A673 (cell line): ENCODE measurements at places on chromosomes 1 and 21. TPM values are rescaled to one million over a fixed set of nuclear protein-coding genes. Genes with fewer than 3 reads are reported as not detected.
A peak's percentile ranks its signal among the peaks of the same experiment; 100 is the strongest.

- H3K36me3 ChIP-seq: no peaks in the 10 kb centered on the region
- no peak for DNase-seq
- no peak overlapping the region for H3K4me3 ChIP-seq
- H3K27me3 ChIP-seq: peaks cover 36% of the 10 kb centered on the region
- H3K4me1 ChIP-seq: no peaks in the 10 kb centered on the region
Observed at GRCh38 chr1:17907999-17908398, 152.9 kb downstream of the ACTL8 start.

- H3K4me1 ChIP-seq: peaks cover 11% of the 10 kb centered on the region
- H3K36me3 ChIP-seq: no peaks in the 10 kb centered on the region
- no peak overlapping the region for H3K4me3 ChIP-seq
Observed at GRCh38 chr1:159898527-159898926, 1.4 kb downstream of the CFAP45 start.

- H3K27ac ChIP-seq: no peak overlapping the region
- no peaks in the 10 kb centered on the region for H3K4me1 ChIP-seq
- H3K36me3 ChIP-seq: no peaks in the 10 kb centered on the region
Observed at GRCh38 chr1:198986442-198986841, 347.6 kb downstream of the PTPRC start.

DNA sequence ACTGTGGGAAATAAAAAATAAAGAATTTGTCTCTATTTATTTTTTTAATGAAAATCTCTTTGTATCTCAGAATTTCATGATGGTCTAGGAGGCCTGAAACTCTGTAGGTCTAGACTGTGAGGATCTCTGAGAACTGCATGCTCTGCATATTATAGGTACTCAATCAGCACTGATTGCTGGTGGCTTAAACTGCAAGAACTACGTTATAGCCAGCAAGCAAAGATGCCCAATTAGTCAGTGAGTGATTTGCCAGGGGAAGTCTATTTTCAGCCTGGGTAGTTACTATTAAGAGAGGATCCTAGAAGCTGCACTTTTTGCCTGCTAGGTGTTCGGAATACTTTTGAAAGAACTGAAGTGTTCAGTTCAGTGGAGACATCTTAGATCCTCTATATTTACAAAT, 87.4 kb downstream of the GPR52 start:
- H3K36me3 ChIP-seq: no peaks in the 10 kb centered on the region
- H3K27me3 ChIP-seq: no peaks in the 10 kb centered on the region
- H3K27ac ChIP-seq: no peak overlapping the region
- no peak for DNase-seq
- H3K4me3 ChIP-seq: no peak overlapping the region

DNA sequence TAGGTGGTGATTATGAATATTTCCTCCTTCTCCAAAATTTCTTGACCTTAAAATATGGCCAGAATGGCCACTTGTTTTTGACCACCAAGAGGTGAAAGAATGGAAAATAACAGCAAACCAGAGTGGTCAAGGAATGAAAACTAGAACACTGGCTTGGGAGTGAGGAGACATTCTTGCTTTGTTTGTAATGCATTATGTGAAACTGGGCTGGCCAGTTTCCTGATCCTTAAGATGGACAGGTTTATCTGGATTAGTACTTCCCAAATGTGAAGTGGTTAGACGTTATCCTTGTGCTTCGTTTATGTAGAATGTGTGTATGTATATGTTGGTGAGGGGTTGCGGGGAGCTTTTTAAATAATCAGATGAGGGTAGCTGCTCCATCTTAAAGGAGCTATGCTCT, 12.8 kb downstream of the PLA2G4A start:
- H3K27me3 ChIP-seq: no peaks in the 10 kb centered on the region
- no peak overlapping the region for H3K4me3 ChIP-seq
- DNase-seq: no peak
- H3K4me1 ChIP-seq: peaks cover 88% of the 10 kb centered on the region
- H3K36me3 ChIP-seq: no peaks in the 10 kb centered on the region
- H3K27ac ChIP-seq: peak overlapping the region; percentile 91

GRCh38 chr1:196372896-196373536, 235.2 kb downstream of the KCNT2 start:
- H3K4me1 ChIP-seq: no peaks in the 10 kb centered on the region
- no peak overlapping the region for H3K27ac ChIP-seq
- no peaks in the 10 kb centered on the region for H3K27me3 ChIP-seq

DNA sequence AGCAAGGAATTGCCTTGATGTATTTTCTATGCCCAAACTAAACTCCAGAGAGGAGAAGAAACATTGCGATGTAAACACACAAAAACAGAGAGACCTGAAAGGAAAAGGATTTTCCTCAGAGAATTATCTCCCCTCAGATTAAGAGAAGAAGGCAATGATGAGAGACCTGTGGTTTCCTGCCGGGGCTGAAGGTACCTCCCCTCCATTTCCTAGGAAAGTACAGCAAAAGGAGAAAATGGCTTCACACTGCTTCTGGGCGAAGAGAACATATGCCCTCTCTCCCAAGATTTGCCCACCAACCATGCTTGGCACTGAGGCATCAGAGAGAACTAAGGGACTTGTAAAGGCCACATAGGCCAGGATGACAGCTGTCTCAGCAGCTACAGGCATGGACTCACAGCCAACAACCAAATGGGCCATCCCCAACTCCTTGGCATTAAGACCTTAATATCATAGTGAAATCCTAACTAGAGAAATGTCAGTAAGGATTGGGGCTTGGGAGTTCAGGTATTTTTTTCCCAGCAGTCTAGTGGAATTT, 523.0 kb downstream of the PTPRC start:
- DNase-seq: peak; percentile 72
- peak overlapping the region; percentile 100 for H3K27ac ChIP-seq
- H3K36me3 ChIP-seq: peaks cover 7% of the 10 kb centered on the region
- H3K4me3 ChIP-seq: no peak overlapping the region

DNA sequence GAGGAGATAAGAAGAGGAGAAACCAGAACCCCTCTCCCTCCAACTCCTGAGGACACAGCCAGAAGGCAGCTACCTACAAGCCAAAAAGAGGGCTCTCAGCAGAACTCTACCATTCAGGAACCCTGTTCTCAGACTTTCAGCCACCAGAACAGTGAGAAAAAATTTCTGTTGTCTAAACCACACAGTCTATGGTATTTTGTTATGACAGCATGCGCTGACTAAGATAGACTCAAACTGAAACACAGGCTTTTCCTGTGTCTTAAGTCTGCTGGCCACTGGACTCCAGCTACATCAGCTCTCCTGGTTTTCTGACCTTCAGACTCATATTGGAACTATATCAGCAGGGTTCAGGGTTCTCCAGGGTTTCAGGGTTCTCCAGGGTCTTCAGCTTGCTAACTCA, 126.5 kb upstream of the TNFSF4 start:
- H3K4me1 ChIP-seq: no peaks in the 10 kb centered on the region
- no peaks in the 10 kb centered on the region for H3K27me3 ChIP-seq
- no peaks in the 10 kb centered on the region for H3K36me3 ChIP-seq
- H3K4me3 ChIP-seq: no peak overlapping the region

DNA sequence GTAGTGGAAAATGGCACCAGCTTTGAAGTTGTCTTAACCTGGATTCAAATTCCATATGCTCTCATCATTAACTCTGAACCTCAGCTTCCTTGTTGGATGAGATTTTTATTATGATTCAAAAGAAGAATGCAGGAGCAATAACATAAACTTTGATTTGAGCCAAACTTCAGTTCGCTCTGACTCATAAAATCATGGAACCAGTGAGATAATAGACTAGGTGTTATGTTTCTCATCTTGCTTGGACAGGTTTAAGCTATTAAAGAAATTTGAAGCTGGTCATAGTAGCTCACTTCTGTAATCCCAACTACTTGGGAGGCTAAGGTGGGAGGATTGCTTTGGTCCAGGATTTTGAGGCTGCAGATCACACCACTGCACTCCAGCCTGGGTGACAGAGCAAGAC, 172.8 kb downstream of the CLEC20A start:
- H3K36me3 ChIP-seq: no peaks in the 10 kb centered on the region
- no peaks in the 10 kb centered on the region for H3K27me3 ChIP-seq
- H3K4me3 ChIP-seq: no peak overlapping the region
- no peak for DNase-seq
- H3K27ac ChIP-seq: no peak overlapping the region
- no peaks in the 10 kb centered on the region for H3K4me1 ChIP-seq

GRCh38 chr1:155940482-155940992, 901 bp upstream of the RXFP4 start:
- H3K4me3 ChIP-seq: no peak overlapping the region
- no peaks in the 10 kb centered on the region for H3K27me3 ChIP-seq
- H3K36me3 ChIP-seq: no peaks in the 10 kb centered on the region
- peaks cover 23% of the 10 kb centered on the region for H3K4me1 ChIP-seq
- H3K27ac ChIP-seq: peak overlapping the region; percentile 71

DNA sequence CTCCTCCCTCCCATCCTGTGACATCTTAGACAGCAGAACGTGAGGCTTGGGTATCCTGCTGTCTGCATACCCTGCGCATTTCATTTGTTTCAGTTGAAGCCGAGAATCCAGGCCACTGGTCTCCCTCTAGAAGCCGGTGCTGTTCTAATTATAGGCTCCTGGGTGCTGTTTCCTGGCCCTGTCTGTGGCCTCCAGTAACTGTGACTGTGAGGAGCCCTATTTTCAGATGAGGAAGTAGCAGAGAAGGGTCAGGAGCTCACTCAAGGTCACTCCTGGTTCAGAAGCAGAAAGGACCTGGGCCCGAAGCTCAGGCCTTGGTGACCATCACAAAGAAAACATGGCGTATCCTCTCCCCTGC, 24.0 kb downstream of the COQ8A start:
- no peak overlapping the region for H3K27ac ChIP-seq
- no peaks in the 10 kb centered on the region for H3K4me1 ChIP-seq
- H3K36me3 ChIP-seq: no peaks in the 10 kb centered on the region
- DNase-seq: no peak
- H3K27me3 ChIP-seq: no peaks in the 10 kb centered on the region

DNA sequence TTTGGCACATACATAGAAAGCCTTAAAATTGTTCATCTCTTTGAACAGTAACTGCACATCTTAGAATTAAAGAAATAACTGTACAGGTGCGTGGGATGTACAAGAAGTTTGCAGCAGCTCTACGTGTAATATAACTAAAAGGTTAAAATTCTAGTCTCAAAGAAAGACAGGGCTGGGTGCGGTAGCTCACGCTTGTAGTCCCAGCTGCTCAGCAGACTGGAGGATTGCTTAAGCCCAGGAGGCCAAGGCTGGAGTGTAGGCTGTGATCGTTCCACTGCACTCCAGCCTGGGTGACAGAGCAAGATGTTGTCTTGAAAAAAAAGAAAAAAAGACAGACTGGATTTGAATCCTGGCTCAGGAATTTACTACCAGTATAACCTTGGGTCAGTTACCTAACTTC, 13.4 kb downstream of the PARP1 start:
- no peak for DNase-seq
- H3K36me3 ChIP-seq: peaks cover 82% of the 10 kb centered on the region
- H3K4me3 ChIP-seq: no peak overlapping the region
- H3K27ac ChIP-seq: no peak overlapping the region
- no peaks in the 10 kb centered on the region for H3K27me3 ChIP-seq

DNA sequence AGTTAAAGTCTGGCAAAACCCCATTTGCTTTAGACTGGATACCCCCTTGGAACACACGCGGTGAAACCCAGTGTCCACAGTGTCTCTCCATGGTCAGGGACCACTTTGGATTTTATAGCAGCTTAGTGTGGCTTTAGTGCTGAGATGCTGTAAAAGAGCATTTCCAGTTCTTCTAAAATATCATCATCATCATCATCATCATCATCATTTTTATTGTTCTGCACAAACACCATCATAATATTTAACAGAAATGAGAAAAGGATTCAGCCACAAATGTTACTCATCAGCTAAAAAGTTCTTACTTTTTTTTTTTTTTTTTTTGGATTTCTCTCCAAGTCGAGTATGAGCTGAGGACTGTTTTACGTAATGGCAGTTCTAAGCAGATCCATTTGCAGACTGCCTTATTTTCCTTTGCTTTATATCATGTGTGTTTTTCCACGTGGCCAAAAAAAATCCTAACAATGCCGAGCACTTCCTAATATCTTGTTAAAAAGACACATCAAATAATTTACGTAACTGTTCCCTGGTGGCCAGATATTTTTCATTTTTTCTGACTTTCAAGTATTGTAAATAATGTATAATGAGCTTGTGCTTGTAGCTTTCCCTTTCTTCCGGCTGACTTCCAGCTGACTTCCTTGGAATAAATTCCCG, 62.8 kb downstream of the EVA1C start:
- H3K4me1 ChIP-seq: peaks cover 5% of the 10 kb centered on the region
- H3K27ac ChIP-seq: no peak overlapping the region
- no peak for DNase-seq
- H3K4me3 ChIP-seq: no peak overlapping the region
- no peaks in the 10 kb centered on the region for H3K36me3 ChIP-seq

- no peak overlapping the region for H3K4me3 ChIP-seq
- H3K27me3 ChIP-seq: no peaks in the 10 kb centered on the region
- no peak for DNase-seq
Observed at GRCh38 chr1:22247527-22248245, 104.8 kb upstream of the WNT4 start.

GRCh38 chr21:43684424-43684823, 25.1 kb downstream of the RRP1B start:
- DNase-seq: no peak
- H3K27ac ChIP-seq: no peak overlapping the region
- H3K27me3 ChIP-seq: no peaks in the 10 kb centered on the region
- no peak overlapping the region for H3K4me3 ChIP-seq

DNA sequence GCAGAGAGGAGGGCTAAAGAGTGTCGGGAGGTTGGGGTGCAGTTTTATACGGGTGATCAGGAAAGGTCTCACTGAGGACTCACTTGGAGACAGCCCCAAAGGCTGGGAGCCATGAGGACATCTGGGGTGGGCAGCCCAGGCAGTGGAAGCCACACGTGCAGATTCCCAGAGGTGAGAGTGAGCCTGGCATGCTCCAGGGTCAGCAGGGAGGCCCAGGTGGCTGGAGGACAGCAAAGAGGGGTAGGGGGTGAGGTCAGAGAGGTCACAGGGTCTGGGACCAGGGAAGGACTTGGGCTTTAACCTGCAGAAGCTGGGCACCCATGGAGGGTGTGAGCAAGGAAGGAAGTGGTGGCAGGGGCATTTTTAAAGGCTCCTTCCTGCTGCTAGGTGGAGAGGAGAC, 481.7 kb downstream of the MATN1 start:
- DNase-seq: no peak
- peaks cover 39% of the 10 kb centered on the region for H3K4me1 ChIP-seq
- no peaks in the 10 kb centered on the region for H3K36me3 ChIP-seq
- peak overlapping the region; percentile 42 for H3K27ac ChIP-seq
- no peak overlapping the region for H3K4me3 ChIP-seq

GRCh38 chr1:2468540-2468939, 7.5 kb upstream of the PLCH2 start:
- no peak overlapping the region for H3K4me3 ChIP-seq
- no peak for DNase-seq
- H3K27ac ChIP-seq: no peak overlapping the region
- peaks cover 62% of the 10 kb centered on the region for H3K27me3 ChIP-seq
- H3K4me1 ChIP-seq: no peaks in the 10 kb centered on the region

GRCh38 chr1:228827019-228827418, 91.7 kb downstream of the RHOU start:
- peak; percentile 21 for DNase-seq
- no peak overlapping the region for H3K4me3 ChIP-seq
- H3K4me1 ChIP-seq: peaks cover 5% of the 10 kb centered on the region
- H3K36me3 ChIP-seq: no peaks in the 10 kb centered on the region
- no peaks in the 10 kb centered on the region for H3K27me3 ChIP-seq

Gene SYCP1
- 0.41 TPM in 1 of 2 replicates, not detected in the other for total RNA-seq

Gene ZNF695
- total RNA-seq: 14.1 and 15.9 TPM in 2 replicates

Gene GPR3
- 3.1 and 4.9 TPM in 2 replicates for total RNA-seq

Gene SPRR2G
- total RNA-seq: not detected in 2 replicates

Gene TOR1AIP2
- total RNA-seq: 85.9 and 100 TPM in 2 replicates

Gene SZRD1
- 174 and 187 TPM in 2 replicates for total RNA-seq

Gene VCAM1
- 2.0 and 3.0 TPM in 2 replicates for total RNA-seq

Gene BEST4
- total RNA-seq: not detected in 2 replicates

Gene JMJD4
- 20.7 and 23.2 TPM in 2 replicates for total RNA-seq

Gene RYR2
- total RNA-seq: 2.0 and 2.8 TPM in 2 replicates

Gene CYP4A22
- total RNA-seq: not detected in 2 replicates

Gene SH2D5
- total RNA-seq: 1.1 and 1.9 TPM in 2 replicates

Gene ENAH
- 171 and 186 TPM in 2 replicates for total RNA-seq

Gene TRIM63
- not detected in 2 replicates for total RNA-seq

Gene MRAP
- total RNA-seq: not detected in 2 replicates

Gene GUCA2B
- total RNA-seq: not detected in 2 replicates
